ENCODE measurements at places on chromosomes 6 and 20.
A peak's percentile ranks its signal among the peaks of the same experiment; 100 is the strongest.

DNA sequence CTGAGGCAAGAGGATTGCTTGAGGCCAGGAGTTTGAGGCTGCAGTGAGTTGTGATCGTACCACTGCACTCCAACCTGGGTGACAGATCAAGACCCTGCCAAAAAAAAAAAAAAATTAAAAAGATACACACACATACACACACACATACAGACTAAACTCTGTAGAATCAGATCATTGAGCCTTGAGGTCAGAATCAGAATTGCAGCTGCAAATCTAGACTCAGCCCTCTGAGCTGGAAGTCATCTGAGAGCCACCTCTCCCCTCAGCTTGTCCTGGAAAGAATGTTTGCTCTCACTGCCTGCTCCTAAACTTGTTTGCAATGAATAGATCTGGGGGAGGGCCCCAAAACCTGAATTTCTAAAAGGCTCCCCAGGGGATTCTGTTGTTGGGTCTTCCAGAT lies 41.4 kb upstream of the ANGPT4 start:
- DNase-seq = no peak

DNA sequence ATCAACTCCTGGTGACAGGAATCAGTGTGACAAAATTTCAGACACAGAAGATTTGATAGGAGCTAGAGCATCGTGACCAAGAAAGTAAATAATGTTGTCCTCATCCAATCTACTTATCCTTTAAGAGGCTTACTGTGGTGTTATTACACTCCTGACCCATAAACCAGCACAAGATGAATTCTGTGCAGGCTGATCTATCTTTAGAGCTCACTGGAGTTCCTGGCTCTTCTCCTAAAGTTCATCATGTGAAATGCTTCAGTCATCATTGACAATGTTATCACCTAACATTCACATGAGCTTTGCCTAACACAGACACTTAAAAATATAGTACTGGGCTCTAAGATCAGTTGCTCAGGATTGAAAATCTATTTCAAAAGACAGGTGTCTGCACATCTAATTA lies 271.0 kb upstream of the HSF2 start:
- DNase-seq = no peak

- no peak for DNase-seq
Observed at GRCh38 chr6:21769968-21770367, 176.4 kb downstream of the SOX4 start.

DNA sequence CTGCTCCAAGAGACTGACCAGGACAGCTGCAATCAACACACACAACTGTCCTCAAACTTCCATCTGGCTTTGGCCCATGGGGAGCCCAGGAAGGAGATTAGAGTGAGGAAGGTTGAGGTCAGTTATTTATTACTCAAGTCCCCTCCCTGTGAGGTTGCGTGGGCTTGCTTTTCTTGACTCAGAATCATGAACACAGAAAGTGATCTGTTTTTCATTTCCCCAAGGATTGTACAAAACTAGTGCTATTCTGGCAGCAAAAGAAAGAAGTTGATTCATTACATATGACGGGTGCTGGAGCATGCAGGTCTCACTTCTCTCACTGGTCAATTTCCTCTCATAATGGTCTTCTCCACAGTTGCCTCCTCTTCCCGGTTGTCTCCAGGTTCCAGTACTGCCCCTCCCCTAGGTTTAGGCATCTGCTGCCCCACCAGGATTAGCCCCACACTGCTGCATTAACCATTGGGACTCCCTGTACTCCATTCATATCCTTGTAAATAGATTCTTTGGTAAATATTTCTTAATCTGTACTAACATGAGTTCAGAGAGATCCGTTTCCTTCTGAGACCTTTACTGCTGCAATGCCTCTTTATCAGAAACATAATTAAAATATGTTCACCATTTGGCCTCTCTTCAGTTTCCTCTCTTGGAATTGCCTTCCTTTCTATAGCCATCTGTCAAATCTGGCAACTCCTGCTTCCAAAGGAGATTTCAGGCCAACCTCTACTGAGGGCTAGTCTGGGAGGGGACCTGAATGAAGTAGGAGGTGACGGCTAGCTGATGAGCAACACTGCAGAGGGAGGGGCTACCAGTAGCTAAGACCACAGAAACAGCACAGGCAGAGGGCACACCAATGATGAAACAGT lies 888.8 kb downstream of the QKI start:
- DNase-seq = no peak

DNA sequence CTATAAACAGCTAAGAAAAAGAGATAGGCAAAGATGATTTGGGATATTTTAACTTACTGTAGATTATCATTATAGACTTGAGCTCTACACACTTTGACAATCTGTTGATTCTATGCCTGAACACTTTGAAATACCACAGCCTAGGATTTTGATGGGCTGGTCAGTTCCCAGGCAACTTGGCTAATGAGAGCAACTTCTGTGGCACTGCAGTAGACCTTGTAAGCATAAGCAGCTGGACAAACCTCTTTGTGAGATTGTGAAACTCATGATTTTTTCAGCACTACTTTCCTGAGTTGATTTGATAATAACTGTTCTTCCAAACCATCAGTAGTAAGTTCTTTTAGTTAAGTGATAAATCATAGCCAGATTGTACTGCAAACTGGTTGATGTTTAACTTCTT lies 27.1 kb upstream of the ELOVL5 start:
- DNase-seq = no peak

DNA sequence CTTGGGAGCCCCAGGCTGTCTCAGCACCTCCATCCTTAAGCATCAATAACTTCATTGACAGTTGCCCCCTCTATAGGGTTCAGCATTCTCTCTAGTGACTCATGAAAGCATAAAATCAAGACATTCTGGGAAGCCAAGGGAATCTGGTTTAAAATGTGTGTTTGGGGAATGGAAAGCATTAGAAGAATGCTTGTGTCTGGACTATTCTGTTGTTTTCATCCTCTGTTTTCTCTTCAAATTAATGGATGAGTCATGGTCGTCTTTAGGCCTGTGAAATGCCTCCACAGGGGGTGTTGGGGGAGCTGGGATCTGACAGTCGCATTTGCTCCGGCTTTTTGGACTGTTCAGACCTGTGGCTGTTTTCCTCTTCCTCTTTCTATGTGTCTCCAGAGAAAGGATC lies 279.7 kb downstream of the CDC5L start:
- DNase-seq = peak; percentile 9

DNA sequence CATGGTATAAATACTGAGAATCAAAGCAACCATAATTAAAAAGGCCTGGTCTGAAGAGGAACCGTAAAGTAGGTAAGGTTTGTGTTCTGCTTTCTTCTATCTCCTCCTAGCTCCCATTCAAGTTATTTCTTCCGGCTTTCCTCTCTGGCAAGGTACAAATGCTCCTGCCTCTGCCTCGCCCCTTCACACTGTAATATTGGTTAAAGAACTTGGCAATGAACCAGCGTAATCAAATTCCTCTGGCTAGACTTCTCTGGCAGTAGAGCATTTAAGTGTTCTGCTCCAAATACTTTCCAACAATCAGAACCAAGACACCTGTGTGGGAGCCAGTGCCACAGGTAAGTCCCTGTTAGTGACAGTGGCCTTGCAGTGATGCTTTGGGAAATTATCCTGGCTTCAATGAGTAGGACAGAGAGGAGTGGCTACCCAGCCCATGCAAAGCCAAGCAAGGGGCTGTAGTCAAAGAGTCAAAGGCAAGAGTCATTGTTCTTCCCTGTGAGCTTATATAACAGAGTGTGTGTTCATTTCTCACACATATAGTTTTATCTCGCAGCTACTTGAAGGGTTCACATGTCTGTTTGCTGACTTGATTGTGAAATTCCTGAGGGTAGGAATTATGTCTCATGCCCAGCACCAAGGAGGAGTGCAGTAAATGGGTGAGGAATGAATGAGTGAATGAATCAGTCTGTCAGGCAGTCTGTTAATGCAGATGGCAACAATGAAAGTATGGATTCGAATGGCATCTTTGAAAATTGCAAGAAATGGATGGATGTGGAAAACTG lies 329.3 kb downstream of the NRN1 start:
- DNase-seq = no peak

DNA sequence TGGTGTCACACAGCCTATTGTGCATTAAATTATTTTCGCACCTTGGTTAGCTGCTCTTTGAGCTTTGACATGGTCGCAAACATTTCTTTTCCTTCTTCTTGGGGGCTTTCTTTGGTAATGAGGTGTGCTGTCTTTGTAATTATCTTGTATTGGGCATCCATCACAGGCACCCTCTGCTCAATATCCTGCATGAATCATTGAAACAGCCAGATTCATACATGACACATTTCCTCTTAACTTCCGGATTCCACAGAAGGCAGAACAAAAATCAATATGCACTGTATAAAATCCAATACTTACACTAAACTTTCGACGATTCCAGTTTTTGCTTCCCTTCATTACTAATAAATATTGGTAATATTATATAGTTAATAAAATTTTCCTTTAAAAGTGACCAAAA lies 175.6 kb downstream of the SYNE1 start:
- no peak for DNase-seq

- DNase-seq = no peak
Observed at GRCh38 chr20:5590899-5591298, 159.3 kb upstream of the SHLD1 start.

GRCh38 chr6:159311618-159312017 lies 142.4 kb downstream of the FNDC1 start:
- DNase-seq = no peak

All from SW 1271 (cell line).